ENCODE measurements at places on chromosomes 6 and 20.

DNA sequence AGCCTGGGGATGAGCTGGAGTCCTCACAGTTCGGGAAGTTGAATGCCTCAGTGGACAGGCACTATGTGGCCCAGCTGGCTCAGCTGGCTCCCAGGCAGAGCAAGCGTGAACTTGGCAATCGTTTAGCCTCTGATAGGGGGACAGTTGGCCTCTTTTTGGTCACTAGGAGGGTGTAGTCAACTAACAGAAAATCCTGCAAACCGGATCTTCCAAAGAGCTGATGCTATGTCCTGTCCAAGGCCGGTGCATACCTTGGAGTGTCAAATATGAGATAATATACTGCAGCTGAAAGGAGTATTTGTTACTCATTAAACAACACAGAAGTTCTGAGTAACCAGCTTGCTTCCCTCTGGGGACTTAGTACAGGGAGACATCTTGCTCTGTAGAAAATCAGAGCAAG lies 126.2 kb upstream of the EXOC2 start:
- no peak for DNase-seq
- H3K27me3 ChIP-seq: peaks cover 6% of the 10 kb centered on the region
- no peaks in the 10 kb centered on the region for H3K36me3 ChIP-seq
- no peak overlapping the region for H3K4me3 ChIP-seq
- H3K27ac ChIP-seq: no peak overlapping the region

DNA sequence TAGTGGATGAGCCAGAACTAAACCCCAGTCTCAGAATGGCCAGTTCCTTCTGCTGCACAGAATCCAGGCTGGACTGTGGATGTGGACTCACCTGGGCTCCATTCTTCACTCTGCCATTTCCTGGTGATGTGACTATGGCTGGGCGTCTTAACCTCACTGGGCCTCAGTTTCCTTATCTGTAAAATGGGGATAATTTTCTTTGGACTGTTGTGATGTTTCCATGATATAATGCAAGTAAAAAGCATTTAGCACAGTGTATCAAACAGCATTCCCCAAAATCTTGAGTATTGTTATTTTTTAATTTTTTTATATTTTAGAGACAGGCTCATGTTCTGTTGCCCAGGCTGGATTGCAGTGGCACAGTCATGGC lies 5.9 kb upstream of the IP6K3 start:
- no peak for DNase-seq
- no peaks in the 10 kb centered on the region for H3K4me1 ChIP-seq
- H3K36me3 ChIP-seq: no peaks in the 10 kb centered on the region
- no peaks in the 10 kb centered on the region for H3K27me3 ChIP-seq
- H3K27ac ChIP-seq: no peak overlapping the region

GRCh38 chr6:125190667-125191066 lies 37.1 kb downstream of the TPD52L1 start:
- DNase-seq: no peak
- H3K4me1 ChIP-seq: peaks cover 11% of the 10 kb centered on the region
- H3K36me3 ChIP-seq: no peaks in the 10 kb centered on the region

GRCh38 chr6:138824482-138825144 lies 28.7 kb downstream of the ECT2L start:
- H3K27me3 ChIP-seq: no peaks in the 10 kb centered on the region
- DNase-seq: no peak
- H3K4me3 ChIP-seq: no peak overlapping the region
- no peaks in the 10 kb centered on the region for H3K36me3 ChIP-seq
- H3K4me1 ChIP-seq: no peaks in the 10 kb centered on the region

- no peak for DNase-seq
- no peak overlapping the region for H3K4me3 ChIP-seq
- peaks cover 40% of the 10 kb centered on the region for H3K27me3 ChIP-seq
- no peak overlapping the region for H3K27ac ChIP-seq
Measured at GRCh38 chr6:3235486-3235885, 8.0 kb upstream of the TUBB2B start.

GRCh38 chr6:137927777-137928218 lies 60.7 kb downstream of the TNFAIP3 start:
- DNase-seq: peak; percentile 91
- peaks cover 46% of the 10 kb centered on the region for H3K4me1 ChIP-seq
- H3K36me3 ChIP-seq: no peaks in the 10 kb centered on the region
- no peaks in the 10 kb centered on the region for H3K27me3 ChIP-seq

- no peaks in the 10 kb centered on the region for H3K4me1 ChIP-seq
- DNase-seq: no peak
- no peak overlapping the region for H3K27ac ChIP-seq
- H3K27me3 ChIP-seq: no peaks in the 10 kb centered on the region
Measured at GRCh38 chr6:38166411-38167240, 347.1 kb downstream of the ZFAND3 start.

- H3K4me1 ChIP-seq: peaks cover 21% of the 10 kb centered on the region
- H3K4me3 ChIP-seq: no peak overlapping the region
- H3K27ac ChIP-seq: peak overlapping the region; percentile 59
Measured at GRCh38 chr20:38275815-38276550, 15.4 kb upstream of the KIAA1755 start.

- no peak overlapping the region for H3K27ac ChIP-seq
- H3K36me3 ChIP-seq: no peaks in the 10 kb centered on the region
- H3K27me3 ChIP-seq: no peaks in the 10 kb centered on the region
- DNase-seq: no peak
Measured at GRCh38 chr6:11418290-11418905, 119.2 kb upstream of the TMEM170B start.

DNA sequence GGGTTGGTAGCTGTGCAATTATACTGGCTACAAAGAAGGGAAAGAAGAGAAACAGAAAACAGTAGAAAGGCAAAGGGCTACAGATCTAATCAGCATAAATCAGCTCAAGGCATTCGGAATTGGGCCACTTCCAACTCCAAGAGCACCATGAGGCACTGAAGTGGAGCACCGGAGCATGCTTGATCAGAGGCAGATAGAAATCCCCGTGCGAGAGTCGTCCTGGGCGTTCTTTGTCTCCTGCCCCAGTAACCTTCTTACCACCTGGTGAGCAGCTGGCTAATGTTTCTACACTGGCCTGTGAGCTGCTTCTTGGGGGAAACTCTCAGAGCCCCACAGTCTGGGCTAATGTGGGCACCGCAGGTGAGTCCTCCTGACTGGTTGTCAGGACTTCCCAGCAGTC lies 16.7 kb downstream of the NEDD9 start:
- no peaks in the 10 kb centered on the region for H3K27me3 ChIP-seq
- H3K27ac ChIP-seq: no peak overlapping the region
- H3K36me3 ChIP-seq: no peaks in the 10 kb centered on the region
- H3K4me3 ChIP-seq: no peak overlapping the region

DNA sequence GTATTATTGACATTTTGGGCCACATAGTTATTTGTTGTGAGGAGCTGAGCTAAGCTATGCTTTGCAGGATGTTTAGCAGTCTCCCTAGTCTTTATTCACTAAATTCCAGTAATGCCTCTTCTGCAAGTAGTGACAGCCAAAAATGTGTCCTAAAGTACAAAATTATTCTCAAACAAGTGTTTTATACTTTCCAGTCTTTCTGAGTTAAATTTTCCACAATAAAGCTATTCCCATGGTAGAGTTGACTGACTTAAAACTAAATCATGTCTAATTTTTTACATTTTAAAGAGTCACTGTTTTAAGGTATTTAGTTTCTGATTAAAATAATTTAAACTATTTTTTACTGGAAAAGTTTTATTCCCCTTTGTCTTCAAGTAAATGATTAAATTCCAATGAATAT lies 717.8 kb upstream of the HS3ST5 start:
- no peak for DNase-seq
- H3K27me3 ChIP-seq: no peaks in the 10 kb centered on the region
- no peak overlapping the region for H3K4me3 ChIP-seq
- no peaks in the 10 kb centered on the region for H3K4me1 ChIP-seq
- H3K36me3 ChIP-seq: no peaks in the 10 kb centered on the region

GRCh38 chr20:37915800-37916570 lies 13.1 kb downstream of the VSTM2L start:
- H3K4me1 ChIP-seq: no peaks in the 10 kb centered on the region
- H3K27ac ChIP-seq: no peak overlapping the region
- peaks cover 19% of the 10 kb centered on the region for H3K27me3 ChIP-seq
- H3K4me3 ChIP-seq: no peak overlapping the region
- DNase-seq: no peak
- no peaks in the 10 kb centered on the region for H3K36me3 ChIP-seq

DNA sequence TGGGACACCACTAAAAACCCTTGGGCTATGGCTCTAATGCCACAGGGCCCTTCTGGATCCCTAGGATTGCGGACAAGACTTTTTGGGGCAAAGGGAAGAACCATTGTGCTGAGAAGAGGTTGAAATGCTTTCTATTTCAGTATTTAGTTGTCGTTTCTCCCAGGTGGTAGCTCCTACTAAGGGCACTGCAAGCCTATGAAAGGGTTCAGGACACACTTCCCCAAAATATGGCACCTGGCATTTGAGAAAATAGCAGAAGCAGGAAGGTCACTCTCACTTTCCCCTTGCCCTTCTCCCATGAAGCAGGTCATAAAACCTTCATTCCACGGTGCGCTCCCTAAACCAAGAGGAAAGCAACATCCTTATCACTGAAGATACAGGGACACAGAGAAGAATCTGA lies 125.4 kb upstream of the GPR6 start:
- H3K36me3 ChIP-seq: no peaks in the 10 kb centered on the region
- no peaks in the 10 kb centered on the region for H3K4me1 ChIP-seq
- H3K27me3 ChIP-seq: no peaks in the 10 kb centered on the region
- no peak for DNase-seq
- no peak overlapping the region for H3K27ac ChIP-seq

- no peaks in the 10 kb centered on the region for H3K4me1 ChIP-seq
- H3K27ac ChIP-seq: no peak overlapping the region
- H3K4me3 ChIP-seq: no peak overlapping the region
- no peaks in the 10 kb centered on the region for H3K36me3 ChIP-seq
- DNase-seq: no peak
Measured at GRCh38 chr6:40444312-40444711, 142.9 kb downstream of the LRFN2 start.

DNA sequence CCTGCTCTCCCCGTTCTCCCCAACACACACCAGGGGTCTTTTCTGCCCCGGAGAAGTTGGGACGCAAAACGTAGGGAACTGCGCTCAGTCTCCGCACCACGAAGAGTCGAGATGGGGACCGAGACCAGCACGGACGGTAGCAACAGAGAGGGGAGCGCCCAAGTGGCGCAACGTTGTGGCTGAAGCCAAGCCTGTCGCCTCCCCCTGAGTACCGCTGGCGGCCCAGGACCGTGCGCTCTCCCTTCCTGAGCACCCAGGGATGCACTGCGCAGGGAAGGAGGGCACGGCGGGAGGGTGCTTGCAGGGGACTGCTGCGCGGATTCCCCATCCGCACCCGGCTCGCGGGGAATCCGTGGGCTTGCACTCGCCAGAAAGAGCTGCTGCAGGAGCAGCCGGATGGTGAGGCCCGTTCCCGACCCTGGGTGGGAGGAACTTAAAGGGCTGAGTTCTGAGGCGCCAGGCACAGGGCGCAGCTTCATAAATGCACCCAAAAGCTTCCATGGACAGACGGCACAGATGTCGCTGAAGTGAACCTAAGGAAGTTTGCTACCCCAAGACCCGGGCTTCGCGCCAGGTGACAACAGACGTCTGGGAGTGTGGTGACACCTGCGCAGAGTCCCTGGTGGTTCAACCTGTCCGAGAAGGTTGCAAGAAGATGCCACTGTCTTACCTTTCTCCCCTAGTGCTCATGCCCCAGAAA lies 178.7 kb downstream of the TBXT start:
- H3K27me3 ChIP-seq: peaks cover 38% of the 10 kb centered on the region
- no peaks in the 10 kb centered on the region for H3K36me3 ChIP-seq
- H3K4me3 ChIP-seq: no peak overlapping the region
- DNase-seq: no peak
- H3K4me1 ChIP-seq: no peaks in the 10 kb centered on the region

DNA sequence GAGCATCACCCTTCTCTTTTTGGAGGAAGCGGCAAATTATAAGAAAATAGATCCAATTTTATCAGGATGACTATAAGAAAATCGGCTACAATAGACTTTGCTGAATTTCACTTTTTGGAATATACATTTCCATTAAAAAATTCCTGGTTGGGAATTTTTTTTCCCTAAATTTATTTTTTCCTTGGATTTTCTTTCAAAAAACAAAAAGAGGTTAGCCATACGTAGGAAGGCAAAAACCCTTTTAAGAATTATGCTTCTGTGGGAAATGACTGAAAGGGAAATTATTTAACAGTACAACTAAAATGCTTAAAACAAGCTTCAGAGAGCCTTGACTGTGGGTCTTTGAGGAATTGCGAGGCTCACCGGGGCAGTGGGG lies 86.9 kb downstream of the SLC22A23 start:
- no peak for DNase-seq
- H3K36me3 ChIP-seq: no peaks in the 10 kb centered on the region
- no peak overlapping the region for H3K4me3 ChIP-seq
- H3K27ac ChIP-seq: no peak overlapping the region

GRCh38 chr20:3932277-3932676 lies 43.1 kb downstream of the PANK2 start:
- no peak overlapping the region for H3K27ac ChIP-seq
- peaks cover 30% of the 10 kb centered on the region for H3K36me3 ChIP-seq
- peaks cover 58% of the 10 kb centered on the region for H3K4me1 ChIP-seq

DNA sequence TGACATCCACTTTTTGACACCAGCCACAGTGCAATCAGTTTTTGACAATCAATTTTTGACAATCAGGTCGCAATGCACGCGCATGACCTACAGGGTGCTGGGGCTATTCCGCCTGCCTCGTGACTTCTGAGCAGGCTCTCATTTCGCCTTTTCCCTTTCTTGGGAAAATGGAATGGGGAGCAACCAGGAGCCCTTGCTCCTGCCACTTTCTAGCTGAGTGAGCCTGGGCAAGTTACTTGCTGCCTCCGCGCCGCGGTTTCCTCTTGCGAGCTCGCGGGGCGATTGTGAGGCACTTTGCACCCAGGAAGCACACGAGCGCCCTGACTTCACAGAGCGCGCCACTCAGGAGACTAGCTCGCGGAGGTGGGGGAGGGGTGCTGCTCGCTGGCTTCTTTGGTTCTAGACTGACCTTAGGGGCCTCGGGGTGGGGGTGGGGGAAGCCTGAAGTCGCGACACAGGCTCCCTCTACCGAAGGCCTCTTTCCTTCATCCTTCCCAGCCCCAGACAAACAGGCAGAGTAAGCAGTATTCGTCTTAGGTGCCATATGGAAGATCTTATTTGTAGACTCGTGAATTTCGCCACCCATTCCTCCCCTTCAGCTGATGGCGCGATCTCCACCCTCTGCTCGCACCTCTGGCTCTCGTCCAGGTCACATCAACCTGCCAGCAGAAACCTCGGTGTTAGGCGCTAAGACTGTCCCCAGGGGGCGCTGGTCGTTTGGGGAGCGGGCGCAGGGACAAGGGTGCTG lies 4.6 kb downstream of the TP53TG5 start:
- H3K27me3 ChIP-seq: no peaks in the 10 kb centered on the region
- H3K4me3 ChIP-seq: peak overlapping the region; percentile 23
- no peaks in the 10 kb centered on the region for H3K36me3 ChIP-seq
- peaks cover 23% of the 10 kb centered on the region for H3K4me1 ChIP-seq
- no peak overlapping the region for H3K27ac ChIP-seq
